ENCODE measurements at places on chromosomes 16 and 17.

GRCh38 chr17:1779571-1780131 is 17.8 kb downstream of the SERPINF1 start:
- DNase-seq = no peak

- no peak for DNase-seq
Observed at GRCh38 chr16:27851586-27851985, 211.9 kb downstream of the GSG1L start.

GRCh38 chr17:17507465-17508011 is 11.3 kb upstream of the RASD1 start:
- no peak for DNase-seq

DNA sequence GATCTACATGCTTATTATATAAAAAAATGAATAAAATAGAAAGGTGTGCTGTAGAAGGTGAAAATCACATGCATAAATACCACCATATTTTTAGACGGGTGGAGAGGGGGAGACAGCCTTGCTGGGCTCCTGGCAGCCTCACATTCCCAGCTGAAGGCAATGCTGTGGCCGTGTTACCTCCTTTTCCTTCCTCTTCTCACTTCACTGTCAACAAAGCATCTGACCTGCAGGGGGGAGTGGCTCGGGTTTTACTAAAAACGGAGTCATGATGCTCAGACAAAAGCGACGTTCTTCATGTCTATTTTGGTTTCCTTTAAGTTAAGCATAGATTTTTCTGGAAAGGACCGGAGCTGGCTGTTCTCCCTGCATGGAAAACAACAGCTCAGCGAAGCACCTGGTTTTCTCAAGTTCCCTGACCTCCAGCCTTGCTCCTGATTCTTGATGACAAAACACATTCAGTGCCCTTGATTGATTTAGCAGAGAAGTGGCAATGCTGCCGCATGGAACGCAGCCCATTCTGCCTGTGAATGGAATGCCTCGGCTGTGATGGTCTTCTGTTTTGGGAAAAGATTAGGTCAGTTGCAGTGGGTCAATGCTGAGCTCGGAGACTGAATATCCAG is 5.5 kb upstream of the RPTOR start:
- DNase-seq = no peak

DNA sequence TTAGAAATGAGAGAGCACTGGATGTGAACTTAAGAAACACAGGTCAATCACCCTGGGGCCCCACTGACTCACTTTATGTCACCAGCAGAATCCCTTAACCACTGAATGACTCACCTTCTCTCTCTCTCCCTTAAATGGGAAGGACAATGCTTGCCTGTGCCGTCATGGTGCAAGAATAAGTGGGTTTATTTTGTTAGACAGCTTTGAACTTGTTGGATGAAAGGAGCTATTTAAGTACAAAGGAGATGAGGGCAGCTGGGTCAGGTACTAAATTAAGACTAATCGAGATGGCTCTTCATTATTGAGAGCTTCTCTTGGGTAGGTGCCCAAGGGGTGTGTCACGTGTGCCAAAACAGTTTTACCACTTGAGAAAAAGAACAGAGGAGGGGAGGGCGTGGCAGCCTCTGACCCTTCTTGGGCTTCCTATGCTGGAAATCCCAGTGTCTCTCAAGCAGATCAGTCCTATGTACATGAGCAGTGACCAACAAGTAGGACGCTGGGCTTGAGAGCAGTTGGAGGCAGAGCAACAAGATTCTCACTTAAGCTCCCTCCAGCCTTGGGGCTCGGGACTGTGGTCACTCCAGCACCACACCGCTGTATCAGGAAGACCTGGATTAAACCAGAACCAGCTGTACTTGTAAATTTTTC is 6.7 kb upstream of the KRT31 start:
- no peak for DNase-seq

GRCh38 chr17:45426561-45426960 is 6.1 kb downstream of the ARHGAP27 start:
- no peak for DNase-seq

DNA sequence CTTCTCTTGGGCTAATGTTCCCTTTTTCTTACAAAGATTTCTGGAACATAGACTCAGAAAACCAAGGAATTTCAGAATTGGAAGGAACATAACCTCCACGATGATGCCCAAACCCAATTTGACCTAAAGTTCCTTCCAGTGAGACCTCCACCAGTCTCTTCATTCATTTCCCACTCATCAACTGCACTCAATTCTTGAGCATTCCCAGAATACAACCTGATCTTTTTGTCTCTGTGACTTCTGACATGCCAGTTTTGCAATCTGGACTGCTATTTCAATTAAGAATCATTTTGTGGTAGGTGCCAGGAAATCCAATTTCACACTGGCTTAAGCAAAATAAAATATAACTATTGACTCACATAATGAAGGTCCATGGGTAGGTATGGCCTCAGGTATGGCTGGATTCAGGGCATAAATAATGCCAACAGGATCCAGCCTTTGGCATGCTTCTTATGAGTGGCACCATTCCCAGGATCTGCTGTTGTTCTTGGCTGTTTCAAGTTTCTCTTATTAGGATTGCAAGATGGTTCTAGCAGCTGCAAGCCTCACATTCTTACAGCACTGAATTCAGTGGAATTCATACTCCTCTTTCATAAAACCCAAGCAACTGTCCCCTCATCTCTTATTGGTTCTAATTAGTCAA is 184.3 kb downstream of the HS3ST4 start:
- no peak for DNase-seq

- DNase-seq = no peak
Observed at GRCh38 chr17:61492759-61493526, 40.7 kb downstream of the TBX4 start.

Measured in GM18507 (cell line).